ENCODE measurements at places on chromosomes 3 and 15.

- DNase-seq = no peak
These were observed 49.0 kb upstream of the OSBPL11 start for GRCh38 chr3:125644036-125645005.

- DNase-seq = no peak
These were observed 11.7 kb downstream of the TPRA1 start for GRCh38 chr3:127578802-127579201.

GRCh38 chr15:88498996-88499395, 31.5 kb downstream of the MRPS11 start:
- no peak for DNase-seq

- no peak for DNase-seq
These were observed 91.9 kb downstream of the THSD4 start for GRCh38 chr15:71207141-71207540.

GRCh38 chr3:194062830-194063229, 73.1 kb upstream of the HES1 start:
- DNase-seq = no peak

GRCh38 chr15:95352631-95353187, 977.8 kb upstream of the NR2F2 start:
- no peak for DNase-seq

GRCh38 chr3:108511055-108511454, 659 bp upstream of the MYH15 start:
- no peak for DNase-seq

- DNase-seq = no peak
These were observed 47.0 kb upstream of the FSTL1 start for GRCh38 chr3:120497818-120498217.

GRCh38 chr3:190094160-190094718, 26.5 kb downstream of the P3H2 start:
- DNase-seq = no peak

DNA sequence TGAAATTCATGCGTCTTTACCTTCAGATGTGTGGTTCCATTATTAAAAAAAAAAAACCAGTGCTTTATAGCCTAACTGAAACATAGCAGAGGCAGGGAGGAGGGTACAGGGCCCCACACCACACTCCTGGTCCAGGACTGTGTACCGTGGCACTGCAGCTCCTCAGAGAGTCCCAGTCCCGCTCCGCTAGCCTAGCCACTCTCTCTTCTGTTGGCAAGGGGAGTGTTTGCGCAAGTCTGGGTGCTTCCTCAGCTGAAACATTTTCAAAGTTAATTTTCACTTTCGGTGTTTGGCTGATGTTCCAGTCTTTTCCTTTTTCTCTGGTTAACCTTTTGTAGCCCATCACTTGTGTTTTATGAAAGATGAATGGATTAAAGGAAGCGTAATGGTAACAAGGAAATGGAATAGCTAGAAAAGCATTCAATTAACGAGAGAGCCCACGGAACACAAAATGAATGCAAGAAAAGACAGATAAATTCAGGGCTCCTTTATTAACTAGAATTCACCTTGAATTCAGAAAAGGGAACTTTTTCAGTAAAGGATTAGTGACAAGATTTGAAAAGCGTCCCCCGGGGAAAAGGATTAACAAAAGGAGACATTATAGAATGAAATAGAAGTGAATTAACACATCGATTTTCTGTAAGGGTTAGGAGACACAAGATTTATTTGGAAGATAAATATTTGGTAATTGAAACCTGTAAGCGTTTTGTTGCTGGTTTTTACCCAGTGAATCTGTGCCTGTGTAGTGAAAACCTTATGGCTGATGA, 177.0 kb downstream of the CACNA2D3 start:
- DNase-seq = no peak

DNA sequence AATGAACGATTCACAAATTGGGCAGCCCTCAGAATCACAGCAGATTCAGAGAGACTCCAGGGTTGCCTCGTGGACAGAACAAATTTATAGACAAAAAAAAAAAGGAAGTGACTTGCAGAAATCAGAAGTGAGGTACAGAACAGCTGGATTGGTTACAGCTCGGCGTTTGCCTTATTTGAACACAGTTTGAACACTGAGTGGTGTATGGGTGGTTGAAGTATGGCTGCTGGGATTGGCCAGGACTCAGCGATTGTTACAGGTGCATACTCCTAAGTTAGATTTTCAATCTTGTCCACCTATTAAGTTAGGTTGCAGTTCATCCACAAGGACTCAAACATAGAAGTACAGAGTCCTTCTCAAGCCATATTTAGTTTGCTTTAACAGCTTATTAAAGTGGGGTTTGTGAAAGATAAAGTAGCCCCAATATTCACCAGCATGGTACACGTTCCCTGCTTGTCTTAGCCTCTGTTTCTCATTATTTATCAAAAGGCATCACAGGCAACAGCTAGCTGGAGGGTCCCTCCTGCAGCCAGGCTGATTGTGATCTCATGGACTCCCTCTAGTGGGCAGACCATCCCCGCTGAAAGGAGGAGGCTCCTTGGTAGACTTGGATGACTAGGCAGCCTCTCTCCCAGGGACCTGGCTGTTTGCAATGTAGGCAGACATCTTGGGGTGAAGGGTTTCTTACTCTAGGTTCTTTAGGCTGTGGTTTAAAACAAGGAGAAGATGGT, 17.6 kb upstream of the ALDH1L1 start:
- DNase-seq = no peak

GRCh38 chr3:42638339-42638842, 15.1 kb upstream of the ZBTB47 start:
- no peak for DNase-seq

GRCh38 chr3:52277972-52278509, 408 bp downstream of the WDR82 start:
- no peak for DNase-seq

GRCh38 chr3:1288805-1289494, 196.1 kb downstream of the CNTN6 start:
- no peak for DNase-seq

DNA sequence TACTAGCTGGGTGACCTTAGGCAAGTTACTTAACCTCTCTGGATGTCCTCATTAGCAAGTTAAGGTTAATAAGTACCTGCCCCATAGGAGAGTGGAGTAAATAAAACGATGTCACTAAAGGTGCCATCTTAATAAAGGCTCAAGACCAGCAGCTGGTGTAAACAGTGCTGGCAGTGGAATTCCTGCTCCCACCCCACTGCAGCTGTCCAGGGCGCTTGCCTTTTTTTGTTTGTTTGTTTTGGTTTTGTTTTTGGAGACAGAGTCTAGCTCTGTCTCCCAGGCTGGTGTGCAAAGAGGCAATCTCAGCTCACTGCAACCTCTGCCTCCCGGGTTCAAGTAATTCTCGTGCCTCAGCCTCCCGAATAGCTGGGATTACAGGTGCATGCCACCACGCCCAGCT, 28.9 kb downstream of the IDH3A start:
- no peak for DNase-seq

DNA sequence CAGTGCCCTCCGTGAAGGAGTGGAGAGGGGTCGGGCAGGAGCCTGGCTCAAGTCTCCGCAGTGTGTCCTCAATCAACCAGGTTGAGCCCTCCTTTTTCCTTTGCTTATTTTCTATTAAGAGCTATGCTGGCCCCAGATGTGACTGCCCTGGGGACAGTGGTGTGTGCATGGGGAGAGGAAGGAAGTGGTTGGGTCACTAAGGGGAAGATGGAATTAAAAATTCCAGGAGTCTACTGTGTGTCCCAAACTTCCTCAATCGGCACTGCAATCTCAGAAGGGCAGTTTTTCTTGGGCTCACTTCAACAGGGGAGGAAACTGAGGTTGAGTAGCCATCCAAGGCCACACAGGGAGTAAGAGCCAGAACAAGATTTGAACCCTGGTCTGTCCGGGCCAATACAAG, 13.7 kb upstream of the GRIP2 start:
- no peak for DNase-seq

GRCh38 chr3:30548600-30548999, 57.8 kb upstream of the TGFBR2 start:
- DNase-seq = no peak

GRCh38 chr15:65558336-65558735, 28.1 kb downstream of the HACD3 start:
- no peak for DNase-seq

DNA sequence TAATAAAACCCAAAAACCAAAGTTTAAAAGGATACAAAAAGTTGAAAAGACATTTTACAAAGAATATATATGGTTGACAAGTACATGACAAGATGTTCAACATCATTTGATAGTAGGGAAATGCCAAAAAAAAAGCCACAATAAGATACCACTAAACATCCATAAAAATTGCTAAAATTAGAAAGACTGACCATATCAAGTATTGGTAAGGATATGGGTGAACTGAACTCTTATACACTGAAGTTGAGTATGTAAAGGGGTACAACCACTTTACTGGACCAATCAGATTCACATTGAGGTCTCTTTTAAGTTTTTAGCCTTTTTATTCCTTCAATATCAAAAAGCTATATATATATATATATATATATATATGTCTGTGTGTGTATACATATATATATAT, 190.5 kb upstream of the P2RY1 start:
- DNase-seq = no peak

- DNase-seq = no peak
These were observed 17.4 kb upstream of the NOX5 start for GRCh38 chr15:68997050-68997449.
